ENCODE measurements at places on chromosomes 11 and 22.
A peak's percentile ranks its signal among the peaks of the same experiment; 100 is the strongest.

DNA sequence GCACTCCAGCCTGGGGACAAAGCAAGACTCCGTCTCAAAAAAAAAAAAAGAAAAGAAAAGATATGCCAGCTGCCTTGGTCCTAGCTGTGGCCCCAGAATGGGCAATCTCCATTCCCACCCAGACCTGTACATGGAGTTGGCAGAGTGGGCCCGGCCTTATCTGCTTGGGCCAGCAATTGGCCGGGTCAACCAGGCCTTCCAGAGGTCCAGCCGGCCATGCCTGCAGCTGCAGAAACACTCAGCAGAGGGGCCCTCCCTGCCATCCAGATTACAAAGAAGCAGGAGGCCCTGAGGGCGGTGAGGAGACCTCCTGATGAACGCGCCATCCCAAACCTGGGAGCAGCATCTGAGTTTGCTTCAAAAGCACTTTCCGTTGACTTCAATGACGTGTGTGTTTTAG is 26.9 kb upstream of the ARFGAP3 start:
- DNase-seq = no peak

- DNase-seq = no peak
Measured at GRCh38 chr11:76730887-76731565, 52.1 kb upstream of the TSKU start.

GRCh38 chr11:17452668-17453067 is 24.0 kb downstream of the ABCC8 start:
- DNase-seq = no peak

GRCh38 chr22:25747245-25747944 is 5.4 kb downstream of the MYO18B start:
- DNase-seq = no peak

DNA sequence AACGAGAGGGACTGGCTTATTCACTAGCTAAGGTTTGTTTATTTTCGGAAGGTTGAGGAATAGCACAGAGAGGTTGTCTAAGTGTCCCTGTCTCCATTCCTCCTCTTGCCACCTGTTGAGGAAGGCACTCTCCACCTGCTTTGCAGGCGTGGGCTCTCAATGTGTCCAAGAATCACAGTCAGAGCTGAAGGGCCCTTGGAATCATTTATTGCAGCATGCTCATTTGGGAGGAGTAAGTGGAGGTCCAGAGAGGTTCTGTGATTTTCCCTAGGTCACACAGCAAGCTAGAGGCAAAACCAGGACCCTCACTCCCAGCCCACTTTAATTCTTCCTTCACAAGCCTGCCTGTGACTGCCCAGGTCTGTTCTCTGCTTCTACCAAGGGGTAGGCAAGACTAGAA is 21.3 kb downstream of the ZBTB16 start:
- no peak for DNase-seq

- no peak for DNase-seq
Measured at GRCh38 chr11:15501566-15501965, 386.8 kb downstream of the INSC start.

DNA sequence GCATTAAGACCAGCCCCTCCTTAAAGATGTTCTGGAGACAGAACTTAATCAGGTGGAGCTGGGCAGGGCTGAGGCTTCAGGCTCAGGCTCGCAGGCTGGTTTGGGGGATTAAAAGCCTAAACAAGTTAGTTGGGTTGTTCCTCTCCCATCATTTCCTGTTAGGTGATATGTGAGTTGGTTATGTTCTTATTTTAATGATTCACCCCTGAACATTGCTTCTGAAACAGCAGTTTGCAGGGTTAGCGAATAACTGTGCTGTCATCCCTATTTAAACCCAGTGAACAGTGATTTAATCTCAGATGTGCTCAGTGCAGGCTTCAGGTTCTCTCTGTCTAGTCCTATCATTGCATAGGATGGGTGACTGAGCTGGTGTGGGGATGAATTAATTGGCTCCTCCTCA is 47.4 kb upstream of the BIRC3 start:
- DNase-seq = no peak

DNA sequence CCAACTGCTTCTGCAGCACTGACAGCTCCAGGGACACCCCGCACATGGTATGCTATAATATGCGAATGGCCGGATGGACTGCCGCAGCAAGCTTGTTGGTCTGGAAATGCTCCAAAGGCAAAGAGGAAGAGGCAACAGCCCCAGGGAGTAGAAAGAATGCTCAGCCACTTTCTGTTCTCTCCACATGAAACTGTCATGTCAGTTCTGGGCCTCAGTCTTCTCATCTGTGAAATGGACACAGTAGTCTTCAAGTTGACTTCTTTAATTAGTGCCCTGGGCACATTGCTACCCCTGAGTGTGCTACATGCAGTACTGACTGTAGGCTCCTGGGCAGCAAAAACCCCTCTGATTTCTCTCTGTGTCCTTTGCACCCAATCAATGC is 19.9 kb downstream of the IL10RA start:
- DNase-seq = no peak

- DNase-seq = peak; percentile 26
Measured at GRCh38 chr11:70176940-70177689, 26.0 kb upstream of the FADD start.

DNA sequence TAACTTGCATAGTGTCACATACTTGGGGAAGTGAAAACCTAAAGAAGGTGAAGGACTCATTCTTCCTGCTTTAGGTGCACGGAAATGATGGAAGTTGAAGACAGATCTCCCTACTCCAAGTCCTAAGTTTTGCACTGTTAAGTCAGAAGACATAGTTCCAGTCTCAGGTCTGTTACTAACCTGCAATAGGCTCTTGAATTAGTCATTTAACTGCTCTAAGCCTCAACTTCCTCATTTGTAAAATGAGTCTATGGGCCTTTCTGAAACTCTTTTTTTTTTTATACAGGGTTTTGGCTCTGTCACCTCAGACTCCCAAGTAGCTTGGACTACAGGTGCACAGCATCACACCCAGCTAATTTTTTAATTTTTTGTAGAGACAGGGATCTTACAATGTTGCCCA is 30.8 kb upstream of the POU2AF1 start:
- DNase-seq = no peak

DNA sequence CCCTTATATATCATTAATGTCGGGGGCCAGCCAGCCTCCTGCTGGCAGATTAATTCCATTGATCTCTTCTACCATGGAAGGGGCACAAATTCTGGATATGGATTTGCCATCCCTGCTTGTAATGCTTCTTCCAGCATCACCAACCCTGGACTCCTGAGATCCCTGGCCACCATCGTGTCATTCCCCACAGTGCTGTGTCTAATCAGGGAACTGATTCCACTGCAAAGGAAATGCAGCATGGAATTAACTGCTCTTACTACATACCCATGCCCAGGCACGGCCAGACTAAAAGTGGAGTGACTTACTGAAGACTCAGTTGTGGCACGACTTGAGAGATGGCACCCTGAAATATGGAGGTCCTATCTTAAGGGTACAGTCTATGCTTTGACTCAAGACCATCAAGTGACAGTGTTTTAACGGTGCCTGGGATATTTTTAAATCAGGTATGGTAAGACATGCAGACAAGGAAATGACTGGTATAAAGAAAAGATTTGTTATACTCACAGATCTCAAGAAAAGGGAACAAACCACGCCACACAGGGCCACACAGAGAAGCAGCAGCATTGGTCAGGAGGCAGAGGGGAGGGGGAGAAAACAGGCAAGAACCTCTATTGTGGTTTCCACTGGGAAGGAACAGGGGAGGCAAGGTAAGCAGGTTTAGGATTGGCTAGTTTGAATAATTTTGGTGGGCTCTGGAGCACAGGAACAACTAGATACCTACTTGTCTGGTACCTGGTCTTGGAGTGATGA is 65.1 kb downstream of the IGLL5 start:
- no peak for DNase-seq

DNA sequence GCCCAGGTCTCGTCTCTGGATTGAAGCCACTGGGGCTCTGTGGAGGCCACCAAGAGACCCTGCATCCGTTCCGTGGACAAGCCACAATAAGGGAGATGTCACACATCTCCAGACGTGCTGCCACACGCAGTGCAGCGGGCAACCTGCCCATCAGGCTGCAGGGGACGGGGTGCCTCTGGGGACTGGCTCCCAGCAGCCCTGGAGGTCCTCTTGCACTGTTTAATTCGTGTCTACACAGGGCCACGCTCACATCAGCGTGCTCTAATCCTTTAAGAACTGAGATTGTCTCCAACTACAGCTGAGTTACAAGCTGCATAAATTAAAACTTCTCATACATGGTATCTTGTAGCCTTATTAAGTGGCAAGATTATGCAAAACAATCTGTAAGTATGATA is 1232.2 kb downstream of the BRD1 start:
- no peak for DNase-seq

DNA sequence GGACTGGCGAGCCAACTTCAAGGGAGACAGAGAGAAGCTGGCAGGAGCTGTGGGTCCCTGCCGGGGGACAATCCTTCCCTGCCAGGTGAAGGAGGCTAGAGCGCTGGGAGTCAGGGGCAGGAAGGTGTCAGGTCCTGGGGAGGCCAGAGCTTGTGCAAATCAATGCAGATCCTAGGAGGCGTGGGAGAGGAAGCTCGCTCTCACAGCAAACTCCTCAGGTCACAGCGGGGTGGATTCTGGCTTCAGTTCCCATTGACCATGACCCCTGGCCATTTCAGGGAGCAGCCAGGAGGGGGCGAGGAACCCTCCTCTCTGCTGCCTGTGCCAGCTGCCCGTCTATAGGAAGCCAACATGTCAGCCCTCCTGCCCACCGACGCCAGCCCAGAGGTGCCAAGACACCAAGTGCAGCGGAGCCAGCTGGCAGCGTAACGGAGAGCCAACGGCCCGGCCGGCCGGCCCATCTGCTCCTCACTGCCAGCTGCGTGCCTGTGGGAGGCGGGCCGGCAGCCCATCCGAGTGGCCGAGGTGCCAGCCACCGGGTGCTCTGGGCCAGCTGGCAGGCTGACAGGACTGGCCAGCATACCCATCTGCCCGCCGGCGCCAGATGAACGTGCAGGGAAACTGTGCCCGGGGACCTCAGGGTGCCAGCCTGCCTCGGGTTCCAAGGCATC is 374.8 kb downstream of the MIAT start:
- no peak for DNase-seq

DNA sequence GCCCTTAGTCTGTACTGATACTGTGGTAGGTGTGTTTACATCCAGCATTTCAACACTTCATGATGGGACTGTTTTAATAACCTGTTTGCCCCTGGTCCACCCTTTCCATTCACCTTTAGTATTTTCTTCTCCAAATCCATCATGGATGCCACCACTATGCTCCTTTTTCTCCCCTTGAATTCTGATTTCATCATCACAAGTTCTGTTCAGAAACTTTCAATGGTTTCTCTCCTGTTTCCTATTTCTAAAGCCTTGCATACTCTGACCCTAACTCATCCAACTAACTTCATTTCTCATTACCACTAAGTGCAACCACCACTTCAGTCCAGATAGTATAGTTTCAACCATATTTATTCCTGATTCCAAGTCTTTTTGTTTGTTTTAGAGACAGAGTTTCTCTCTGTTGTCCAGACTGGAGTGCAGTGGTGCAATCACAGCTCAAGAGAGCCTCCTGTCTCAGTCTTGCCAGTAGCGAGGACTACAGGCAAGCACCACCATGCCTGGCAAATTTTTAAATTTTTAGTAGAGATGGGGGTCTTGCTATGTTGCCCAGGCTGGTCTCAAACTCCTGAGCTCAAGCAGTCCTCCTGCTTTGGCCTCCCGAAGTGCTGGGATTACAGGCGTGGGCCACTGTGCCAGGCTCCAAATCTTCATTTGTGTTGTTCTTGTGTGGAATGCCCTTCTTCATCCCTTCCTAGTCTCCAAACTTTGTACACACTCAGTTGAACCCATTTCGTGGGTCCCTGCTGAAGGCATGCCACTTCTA is 1.2 kb upstream of the LIN7C start:
- DNase-seq = no peak

DNA sequence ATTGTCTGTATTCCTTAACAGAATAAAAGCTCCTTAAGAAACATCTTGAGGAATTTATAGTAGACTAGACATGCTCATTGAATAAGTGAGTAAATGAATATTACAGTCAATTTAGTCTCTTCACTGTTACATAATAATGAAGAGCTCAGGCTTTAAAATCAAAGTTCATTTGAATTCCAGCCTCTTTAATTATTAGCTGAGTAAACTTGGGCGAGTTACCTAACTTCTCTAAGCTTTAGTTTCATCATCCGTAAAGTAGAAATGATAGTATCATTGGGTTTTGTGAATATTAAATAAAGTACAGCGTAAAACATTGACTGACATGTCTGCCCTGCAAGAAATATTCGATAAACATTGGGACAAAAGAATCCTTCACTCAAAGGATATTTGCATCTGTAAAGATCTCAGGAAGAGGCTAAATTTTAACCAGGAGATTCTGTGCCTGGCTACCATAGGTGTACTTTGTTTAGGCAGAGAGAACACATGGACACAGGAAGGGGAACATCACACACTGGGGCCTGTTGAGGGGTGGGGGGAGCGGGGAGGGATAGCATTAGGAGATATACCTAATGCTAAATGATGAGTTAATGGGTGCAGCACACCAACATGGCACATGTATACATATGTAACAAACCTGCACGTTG is 15.2 kb upstream of the BBOX1 start:
- DNase-seq = no peak

DNA sequence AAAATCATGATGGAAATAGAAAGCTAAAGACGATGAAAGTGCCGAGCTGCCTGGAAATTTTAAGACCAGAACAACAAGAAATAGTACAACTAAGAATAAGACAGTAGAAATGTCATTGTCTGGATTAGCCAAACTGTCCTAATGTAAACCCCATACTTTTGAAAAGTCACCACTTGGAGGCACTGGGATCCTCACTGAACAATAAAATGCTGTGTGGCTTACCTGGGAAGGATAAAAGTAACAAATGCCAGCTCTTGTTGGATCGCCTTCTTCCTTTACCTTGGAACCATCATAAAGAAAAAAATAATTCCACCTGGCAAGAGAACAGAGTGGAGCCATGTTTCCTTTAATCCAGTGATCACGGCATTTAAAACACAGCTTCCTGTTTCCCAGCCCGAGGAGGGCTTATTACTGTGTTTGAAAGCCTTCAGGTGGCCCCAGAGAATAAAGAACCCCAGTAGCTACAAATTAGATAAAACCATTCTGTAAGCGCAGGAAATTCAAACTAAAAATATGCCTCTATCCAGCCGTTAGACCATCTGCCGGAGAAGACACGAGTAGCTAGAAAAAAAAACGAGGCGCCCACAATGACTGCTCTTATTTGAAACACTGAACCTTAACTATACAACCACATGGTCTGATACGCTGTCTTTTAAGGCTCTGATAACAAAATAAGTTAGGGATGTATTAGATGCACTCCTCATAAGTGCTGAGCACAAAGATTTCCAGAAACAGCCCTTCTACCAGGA is 4.4 kb downstream of the HPS4 start:
- DNase-seq = no peak
